ENCODE measurements at places on chromosomes 6 and 20. TPM values are rescaled to one million over a fixed set of nuclear protein-coding genes. Genes with fewer than 3 reads are reported as not detected.

GRCh38 chr6:33904050-33904746, 100.4 kb upstream of the MLN start:
- no peak for DNase-seq

- DNase-seq = no peak
These were observed 81.3 kb upstream of the ASCC3 start for GRCh38 chr6:100962466-100962865.

- no peak for DNase-seq
These were observed 121.1 kb upstream of the SLC35B3 start for GRCh38 chr6:8556370-8557013.

DNA sequence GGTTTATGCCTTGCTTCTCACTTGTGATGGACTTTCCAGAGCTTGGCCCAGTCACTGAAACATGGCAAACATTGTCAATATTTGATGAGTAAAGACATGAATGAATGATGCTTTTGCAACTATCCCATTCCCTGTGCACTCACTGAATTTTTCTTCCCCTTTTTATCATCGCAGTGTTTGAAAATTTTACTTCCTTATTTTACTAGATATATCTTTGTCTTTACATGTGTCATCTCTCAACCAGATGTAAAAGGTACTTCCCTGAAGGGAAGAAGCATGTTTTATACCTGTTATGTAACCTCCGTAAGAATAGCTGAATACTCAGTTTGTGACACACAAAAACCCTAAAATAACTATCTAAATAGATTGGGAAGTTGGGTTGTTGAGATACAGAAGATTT, 544.7 kb upstream of the FLRT3 start:
- DNase-seq = no peak

DNA sequence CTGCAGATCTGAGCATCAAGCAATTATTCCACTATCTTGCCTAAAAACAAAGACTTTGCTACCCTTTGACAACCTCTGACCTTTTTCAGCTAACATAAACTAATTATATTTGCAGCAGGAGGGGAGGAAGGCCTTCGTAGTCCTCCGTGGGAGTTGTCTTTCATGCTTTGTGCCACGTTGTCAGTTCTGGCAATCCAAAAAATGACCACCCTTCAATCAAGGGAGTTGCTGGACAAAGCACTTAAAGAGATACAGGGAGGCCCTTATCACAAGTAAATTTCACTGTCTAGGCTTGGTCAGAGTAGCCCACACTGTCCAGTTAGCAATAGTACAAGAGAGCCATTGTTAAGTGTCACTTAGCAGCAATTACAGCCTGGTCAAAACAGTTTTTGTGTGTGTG, 578.9 kb downstream of the HAO1 start:
- no peak for DNase-seq

GRCh38 chr20:37364013-37364926, 18.3 kb downstream of the SRC start:
- no peak for DNase-seq

- no peak for DNase-seq
These were observed 52.2 kb upstream of the FAM83C start for GRCh38 chr20:35344354-35344837.

GRCh38 chr6:32087574-32088486, 21.3 kb downstream of the TNXB start:
- no peak for DNase-seq

DNA sequence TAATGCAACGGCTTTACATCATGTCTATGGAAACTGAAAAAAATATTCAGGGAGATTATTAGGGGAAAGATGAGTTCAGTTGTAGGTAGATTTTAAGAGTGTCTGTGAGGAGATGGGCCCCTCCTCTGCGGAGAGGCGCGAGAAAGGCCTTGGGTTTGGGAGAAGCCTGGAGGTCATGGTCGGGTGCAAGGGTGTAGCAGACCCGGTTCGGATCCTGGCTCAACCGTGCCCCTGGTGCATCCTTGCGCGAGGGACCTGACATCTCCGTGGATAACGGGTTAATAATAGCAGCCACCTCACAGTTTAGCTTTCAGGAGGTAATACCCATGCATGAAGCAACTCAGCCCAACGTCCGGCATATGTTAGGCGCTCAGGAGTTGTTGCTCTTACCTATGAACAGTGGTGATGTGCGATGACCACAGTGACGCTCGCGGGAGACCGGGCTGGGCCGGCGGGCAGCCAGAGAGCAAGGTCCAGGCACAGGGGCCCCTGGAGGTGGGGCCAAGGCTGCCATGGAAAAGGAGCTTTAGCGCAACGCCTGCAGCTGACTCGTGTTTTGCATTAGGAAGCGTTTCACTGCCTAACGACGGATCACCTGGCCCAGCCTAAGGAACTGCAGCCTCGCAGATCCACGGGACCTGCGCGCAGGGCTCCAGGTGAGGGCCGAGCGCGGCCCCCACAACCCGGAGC, 146.4 kb upstream of the ARID1B start:
- no peak for DNase-seq

DNA sequence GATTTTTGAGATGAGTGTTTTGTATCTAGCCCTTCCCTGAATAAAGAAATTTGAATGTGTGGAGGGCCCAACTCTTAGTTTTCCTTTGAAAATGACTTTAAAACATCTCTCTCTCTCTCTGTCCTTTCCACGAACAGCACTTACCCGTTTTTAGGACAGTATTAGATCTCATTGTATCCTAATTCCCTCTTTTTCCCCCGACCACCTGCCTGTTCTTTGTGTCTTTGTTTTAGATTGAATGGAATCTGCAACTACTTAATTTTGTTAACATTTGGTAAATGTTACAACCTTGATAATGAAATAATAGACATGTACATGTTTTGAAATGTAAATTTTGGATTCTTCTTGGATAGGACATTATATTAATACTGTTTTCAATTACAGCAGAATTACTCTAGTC, 3.1 kb downstream of the DSP start:
- DNase-seq = no peak

GRCh38 chr6:143441680-143442545, 8.6 kb downstream of the ADAT2 start:
- DNase-seq = no peak

GRCh38 chr6:32665661-32666060, 796 bp downstream of the HLA-DQB1 start:
- no peak for DNase-seq

- no peak for DNase-seq
These were observed 154.2 kb upstream of the MLN start for GRCh38 chr6:33957892-33958525.

DNA sequence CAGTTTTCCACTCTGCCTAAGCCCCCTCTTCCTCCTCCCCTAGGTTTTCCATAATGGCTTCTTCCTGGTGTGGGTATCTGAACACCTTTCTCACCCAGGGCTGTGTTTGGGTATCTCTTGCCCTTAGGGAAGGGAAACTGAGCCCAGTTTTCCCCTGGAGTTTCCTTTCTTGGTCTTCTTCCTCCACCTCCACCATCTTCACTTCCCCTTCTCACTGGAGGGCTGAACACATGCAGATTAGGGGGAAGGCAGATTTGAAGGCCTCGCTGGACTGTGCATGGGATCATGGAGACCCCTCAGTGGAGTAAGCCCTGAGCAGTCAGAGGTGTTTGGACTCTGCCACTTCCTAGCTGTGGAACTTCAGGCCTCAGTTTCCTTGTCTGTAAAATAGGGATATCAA, 27.8 kb downstream of the FOXP4 start:
- DNase-seq = no peak

DNA sequence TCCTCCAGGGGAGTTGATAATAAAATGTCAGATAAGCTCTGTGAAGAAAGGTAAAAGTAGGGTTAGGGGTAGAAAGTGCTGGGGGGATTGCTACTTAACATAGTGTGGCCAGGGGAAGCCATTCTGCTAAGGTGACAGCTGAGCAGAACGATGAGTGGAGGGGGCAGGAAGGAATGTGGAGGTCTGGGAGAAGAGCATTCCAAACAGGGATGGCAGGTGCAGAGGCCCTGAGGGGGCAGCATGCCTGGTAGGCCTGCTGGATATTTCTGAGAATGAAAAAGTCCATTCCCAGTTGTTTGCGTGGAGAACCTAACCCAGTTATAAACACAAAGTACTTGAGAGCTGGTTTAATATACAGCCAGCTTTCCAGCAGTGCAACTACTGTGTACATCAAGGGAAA, 9.3 kb downstream of the GFRA4 start:
- no peak for DNase-seq

DNA sequence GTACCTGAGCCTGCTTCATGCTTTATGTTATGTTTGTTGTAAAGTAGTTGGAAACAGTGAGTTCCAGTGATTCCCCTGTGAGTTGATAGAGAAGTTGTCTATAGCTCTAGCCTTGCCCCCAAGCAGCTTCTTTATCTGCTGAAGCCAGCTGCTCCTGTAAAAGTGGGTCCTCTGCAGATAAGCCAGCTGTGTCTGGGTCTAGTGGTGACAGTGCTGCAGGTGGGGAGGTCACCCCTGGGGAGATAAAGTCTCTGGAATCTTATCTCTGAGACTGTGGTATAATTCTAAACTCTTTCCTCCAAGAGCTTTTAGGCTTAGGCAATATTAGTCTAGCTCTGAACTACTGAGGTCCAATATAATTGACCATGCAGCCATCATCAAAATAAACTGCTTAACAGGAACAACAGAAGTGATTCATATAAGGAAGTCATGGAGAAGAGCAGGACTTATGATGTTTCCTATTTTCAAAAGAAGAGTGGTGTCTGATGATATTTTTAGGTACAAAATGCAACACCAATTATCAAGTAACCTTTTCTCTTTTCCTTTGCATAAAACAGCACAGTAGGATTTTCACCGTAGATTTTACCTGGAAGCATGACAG, 44.2 kb upstream of the TMEM217 start:
- DNase-seq = no peak

GRCh38 chr6:159894991-159895390, 4.2 kb downstream of the MAS1 start:
- DNase-seq = no peak

- no peak for DNase-seq
These were observed 44.1 kb downstream of the DUSP22 start for GRCh38 chr6:336159-337114.

GRCh38 chr6:50853939-50854338, 35.3 kb downstream of the TFAP2B start:
- DNase-seq = no peak

DNA sequence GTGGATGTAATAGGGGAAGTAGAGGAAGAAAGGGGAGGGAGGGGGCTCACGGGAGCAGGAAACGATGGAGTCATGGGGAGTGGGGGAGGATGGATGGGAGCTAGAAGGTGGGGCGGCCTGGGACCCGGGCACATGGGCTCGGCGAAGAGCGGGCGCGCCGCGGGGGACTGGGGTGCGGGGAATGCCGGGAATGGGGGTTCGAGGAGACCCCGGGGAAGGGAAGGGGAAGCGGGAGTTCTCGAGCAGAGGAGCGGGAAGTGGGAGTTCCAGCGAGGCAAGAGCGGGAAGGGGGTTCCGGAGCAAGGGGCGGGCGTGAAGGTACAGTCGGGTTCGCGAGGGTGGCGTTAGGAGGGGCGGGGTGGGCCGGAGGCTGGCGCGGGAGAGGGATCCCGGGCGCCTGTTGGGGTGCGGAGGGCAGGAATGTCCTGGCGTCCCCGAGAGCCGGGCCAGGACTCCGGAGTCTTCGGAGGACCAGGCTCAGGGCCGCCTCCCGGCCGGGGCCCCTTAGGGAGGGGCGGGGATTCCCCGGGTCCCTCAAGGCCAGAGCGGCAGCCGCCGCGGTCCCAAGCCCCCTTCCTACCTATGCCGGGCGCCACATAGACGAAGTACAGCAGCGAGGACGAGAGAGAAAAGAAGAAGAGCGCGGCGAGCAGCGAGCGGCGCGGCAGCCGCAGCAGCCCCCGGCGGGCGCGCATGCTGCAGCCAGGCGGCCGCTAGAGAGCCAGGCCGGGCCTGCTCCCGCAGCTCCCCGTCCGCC, 504 bp downstream of the B4GALT5 start:
- no peak for DNase-seq

- no peak for DNase-seq
These were observed 206.4 kb upstream of the CITED2 start for GRCh38 chr6:139580592-139581484.

GRCh38 chr20:52150440-52151258, 40.9 kb downstream of the ZFP64 start:
- no peak for DNase-seq

GRCh38 chr20:17683218-17684076, 1.4 kb upstream of the RRBP1 start:
- no peak for DNase-seq

DNA sequence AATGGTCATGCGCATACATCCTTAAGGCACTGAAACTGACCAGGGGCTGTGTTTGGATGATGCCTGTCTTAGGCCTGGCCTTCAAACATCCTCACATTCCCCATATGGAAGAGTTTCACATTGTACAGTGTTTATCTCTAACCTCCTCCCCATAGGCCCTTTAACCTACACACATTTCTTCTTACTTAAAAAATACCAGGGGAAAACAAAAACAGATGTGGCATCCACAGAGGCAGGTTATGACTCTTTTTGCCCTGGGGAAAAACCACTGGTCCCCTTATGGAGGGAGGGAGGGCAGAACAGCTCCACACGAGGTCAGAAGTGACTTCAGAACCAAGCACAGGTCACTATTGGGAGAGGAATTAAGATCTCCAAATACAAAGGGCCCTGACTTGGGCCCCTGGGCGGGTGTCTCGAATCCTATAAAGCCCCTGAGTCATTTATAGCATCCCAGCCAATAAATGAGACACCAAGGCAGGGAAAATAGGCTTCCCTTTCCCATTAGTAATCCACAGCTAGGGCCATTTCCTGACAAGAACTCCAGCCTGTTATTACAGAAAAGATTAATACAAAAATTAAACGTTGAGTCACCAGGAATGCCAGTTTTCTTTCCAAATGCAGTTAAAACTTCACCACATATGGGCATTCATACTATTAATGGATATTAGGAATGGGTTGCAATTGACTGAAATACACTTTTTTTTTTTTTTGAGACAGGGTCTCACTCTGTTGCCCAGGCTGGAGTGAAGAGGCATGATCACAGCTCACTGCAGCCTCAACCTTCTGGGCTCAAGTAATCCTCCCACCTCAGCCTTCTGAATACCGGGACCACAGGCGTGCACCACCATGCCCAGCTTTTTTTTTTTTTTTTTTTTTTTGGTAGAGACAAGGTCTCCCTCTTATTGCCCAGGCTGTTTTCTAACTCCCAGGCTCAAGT, 107.2 kb downstream of the ATP9A start:
- no peak for DNase-seq

Gene IYD
- not detected for total RNA-seq

Gene C6orf141
- 1.2 TPM for total RNA-seq

Gene OR2H2
- not detected for total RNA-seq

Gene SCUBE3
- total RNA-seq = 1.7 TPM

Gene C20orf144
- total RNA-seq = not detected

Gene LYRM4
- 16.2 TPM for total RNA-seq

Gene NKAIN4
- total RNA-seq = 14.2 TPM

Gene NKAIN2
- total RNA-seq = 130 TPM

Gene BPIFB2
- total RNA-seq = 0.31 TPM

Gene ABT1
- total RNA-seq = 10.9 TPM

All from occipital lobe (tissue), 3 donors.